Spleen (tissue), 13 donors: ENCODE measurements at places on chromosomes 3 and 15.

DNA sequence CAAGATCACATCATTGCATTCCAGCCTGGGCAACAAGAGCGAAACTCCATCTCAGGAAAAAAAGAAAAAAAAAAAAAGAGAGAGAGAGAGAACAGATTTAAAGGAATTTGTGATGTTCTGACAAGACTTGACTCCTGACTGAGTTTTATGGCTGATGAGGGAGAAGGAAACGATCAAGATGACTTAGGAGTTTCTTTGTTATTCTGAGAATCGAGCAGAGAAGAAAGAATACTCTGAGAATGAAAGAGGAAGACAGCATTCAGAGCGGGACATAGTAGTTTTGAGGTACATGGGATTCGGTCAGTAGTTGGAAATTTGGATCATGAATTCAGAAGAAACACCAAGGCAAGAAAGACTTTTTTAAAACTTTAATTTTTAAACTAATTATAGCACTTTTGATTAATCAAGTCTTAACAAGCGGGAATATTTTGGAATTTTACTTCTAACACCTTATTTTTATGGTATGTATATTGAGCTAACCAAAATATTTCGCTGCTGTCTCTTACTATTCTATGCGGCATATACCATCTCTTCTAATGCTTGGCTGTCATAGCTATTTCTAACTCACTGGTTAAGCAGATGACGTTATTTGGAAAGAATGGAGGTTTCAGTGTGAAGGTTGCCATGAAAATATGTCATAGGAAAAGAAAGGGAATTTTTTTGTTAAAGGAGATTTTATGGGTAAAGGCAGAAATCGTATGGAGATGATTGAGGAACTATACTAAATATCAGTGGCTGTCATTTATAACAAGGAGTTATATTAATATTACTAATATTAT, 644.1 kb downstream of the RBMS3 start:
- no peak for DNase-seq

- DNase-seq = no peak
These were observed 21.1 kb downstream of the IL1RAP start for GRCh38 chr3:190534986-190535385.

DNA sequence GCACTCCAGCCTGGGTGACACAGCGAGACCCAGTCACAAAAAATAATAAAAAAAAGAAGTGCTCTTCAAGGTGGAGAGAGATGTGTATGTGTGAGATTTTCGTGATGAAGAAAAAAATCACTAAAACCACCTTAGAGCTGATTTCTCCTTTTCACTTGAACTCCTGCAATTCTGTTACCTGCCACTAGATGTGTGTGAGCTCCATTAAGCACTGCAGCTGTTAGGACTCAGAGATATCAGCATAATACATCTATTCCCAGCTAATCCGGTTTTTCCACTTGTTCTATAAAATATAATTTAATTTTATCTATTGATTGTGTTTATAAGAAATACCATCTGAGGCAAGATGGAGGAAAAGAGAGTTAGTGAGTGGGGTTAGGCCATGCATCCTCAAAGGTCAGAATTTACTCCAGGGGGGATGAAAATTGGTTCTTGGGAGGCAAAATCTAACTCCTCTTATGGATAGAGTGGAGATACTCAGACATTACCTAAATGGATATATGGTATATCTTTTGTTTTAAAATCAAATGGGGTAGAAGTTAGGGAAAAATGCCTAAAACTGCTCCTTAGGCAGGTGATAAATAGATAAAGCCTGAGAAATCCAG, 152.7 kb downstream of the IL20RB start:
- no peak for DNase-seq

DNA sequence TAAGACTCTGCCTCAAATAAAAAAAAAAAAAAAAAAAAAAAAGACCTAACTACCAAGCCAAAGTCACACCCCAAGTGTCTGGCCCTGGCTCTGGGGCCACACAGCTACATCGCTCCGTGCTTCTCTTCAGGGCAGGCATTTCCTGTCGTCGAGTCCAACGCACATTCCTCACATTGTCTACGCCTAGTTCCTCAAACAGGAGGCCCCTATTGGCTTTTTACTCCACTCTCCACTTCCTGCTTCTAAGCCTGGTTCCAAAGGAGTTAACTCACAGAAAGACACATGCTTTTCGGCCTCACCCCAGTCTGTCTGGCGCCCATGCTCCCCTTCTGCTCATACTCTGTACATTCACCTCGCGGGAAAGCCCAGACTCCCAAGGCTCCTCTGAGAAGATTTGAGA, 28.8 kb downstream of the KNG1 start:
- DNase-seq = no peak

DNA sequence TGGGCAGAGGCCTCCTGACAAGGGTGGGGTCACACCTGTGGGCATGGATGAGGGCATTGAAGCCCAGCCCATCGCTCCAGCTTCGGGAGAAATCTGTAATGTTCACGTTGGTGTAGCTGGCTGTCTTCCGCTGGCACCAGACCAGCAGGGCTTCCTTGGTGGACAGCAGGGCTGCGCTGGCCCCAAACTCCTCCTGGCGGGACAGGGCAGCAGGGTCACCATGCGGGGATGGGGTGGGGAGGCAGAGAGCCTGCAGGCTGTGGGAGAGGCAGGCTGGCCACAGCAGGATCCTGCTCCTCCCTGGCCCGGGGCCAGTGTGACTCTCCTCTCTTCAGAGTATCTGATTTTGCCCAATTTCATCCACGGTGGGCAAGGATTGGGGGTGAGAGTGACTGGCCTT, 6.0 kb downstream of the SPTBN5 start:
- peak; percentile 66 for DNase-seq

DNA sequence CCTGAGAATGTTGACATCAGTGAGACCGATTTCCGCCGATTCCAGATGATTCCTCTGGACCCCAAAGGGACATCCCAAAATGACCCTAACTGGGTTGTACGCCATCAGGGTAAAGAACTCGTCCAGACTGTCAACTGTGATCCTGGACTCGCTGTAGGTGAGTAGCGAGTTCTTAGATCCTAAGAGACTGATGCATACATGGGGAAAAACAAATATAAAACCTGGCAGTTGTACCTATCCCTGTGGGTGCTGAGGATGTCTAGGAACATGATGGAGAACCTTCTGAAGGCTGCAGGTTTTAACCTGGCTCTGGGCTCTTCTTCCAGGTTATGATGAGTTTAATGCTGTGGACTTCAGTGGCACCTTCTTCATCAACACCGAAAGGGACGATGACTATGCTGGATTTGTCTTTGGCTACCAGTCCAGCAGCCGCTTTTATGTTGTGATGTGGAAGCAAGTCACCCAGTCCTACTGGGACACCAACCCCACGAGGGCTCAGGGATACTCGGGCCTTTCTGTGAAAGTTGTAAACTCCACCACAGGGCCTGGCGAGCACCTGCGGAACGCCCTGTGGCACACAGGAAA, 12.3 kb downstream of the THBS1 start:
- DNase-seq = no peak

- DNase-seq = no peak
These were observed 224.7 kb upstream of the SATB1 start for GRCh38 chr3:18649666-18650363.

GRCh38 chr3:124605781-124606579, 124.3 kb upstream of the UMPS start:
- no peak for DNase-seq

DNA sequence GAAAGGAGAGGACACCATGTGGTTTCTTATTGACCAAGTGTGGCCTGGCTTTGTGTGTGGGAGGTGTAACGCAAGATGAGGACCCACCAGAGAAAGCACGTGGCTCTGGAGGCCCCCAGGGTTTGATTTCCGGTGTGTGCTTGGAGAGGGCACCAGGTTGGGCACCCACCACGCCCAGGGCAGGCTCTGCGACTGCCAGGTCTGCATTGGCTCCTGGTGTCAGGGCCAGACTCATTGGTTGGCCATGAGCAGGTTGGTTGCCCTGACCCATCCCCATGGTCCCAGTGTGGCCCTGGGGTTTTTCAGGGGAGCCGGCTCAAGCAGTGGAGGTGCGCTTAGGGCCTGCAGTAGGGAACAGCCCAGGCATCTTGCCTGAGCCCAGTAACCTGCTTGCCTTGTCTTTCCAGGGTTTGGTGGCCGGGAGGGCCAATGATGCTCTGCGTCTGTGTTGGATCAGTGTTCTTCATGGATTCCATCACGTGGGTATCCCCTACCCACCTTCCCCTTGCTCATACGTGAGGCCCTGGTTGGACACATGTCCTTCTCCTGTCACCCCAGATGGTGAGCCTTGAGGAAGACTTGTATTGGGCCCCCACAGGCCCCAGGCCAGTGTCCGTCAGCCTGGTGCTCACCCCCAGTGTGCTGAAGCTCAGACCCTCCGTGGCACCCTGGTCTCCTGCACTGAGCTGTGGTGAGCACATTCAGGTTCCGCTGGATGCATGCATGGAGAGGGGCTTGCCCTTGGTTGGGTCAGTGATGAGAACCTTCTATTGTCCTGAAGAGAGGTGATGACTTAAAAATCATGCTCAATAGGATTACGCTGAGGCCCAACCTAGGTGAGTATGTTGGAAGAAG, 193.9 kb downstream of the UBE3A start:
- DNase-seq = peak; percentile 56

- no peak for DNase-seq
These were observed 16.2 kb downstream of the MUC20 start for GRCh38 chr3:195736866-195737490.
